Glutamatergic neuron (in vitro differentiated cells): ENCODE measurements at places on chromosomes 3 and 15. TPM values are rescaled to one million over a fixed set of nuclear protein-coding genes. Genes with fewer than 3 reads are reported as not detected.
A peak's percentile ranks its signal among the peaks of the same experiment; 100 is the strongest.

DNA sequence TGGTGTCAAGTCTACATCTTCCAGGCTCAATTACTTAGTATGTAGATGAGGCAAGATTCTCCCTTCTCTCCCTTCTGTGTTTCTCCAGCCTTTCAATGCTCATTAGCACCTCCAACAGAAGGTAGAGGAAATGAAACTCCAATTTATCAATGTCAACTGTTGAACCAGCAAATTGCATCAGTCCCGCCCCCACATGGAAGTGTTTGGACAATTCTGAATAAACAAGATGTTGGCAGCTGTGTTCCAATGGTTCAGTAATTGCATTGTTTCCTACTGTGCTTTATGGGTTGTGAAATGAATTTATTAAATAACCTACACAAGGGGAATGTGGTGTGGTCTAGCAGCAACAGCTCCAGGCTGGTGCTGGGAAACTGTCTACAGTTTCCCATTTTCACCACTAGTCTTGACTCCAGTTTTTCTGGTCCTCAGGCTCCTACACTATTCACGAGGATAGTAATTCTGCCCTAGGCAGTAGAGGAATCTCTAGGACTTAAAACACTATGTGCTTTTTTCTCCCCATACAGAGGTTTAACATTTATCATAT lies 91.9 kb downstream of the MB21D2 start:
- no peak for DNase-seq

DNA sequence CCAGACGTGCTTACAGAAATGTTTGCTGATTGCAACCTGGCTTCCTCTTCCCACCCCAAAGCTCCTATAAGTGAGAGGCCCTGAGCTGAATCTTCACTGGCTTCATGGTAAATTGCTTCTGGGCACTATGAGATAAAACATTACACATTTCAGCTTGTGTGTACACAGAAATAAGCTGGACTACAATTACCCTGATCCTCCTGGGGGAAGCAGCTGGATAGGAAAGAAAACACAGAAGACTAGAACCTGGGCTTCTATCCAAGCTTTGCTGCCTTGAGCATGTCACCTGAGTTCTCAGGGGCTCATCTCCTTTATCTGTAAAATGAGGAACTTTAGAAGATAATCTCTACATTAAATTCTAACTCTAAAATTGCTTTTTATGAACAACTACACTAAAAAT lies 40.3 kb downstream of the THBS1 start:
- DNase-seq = no peak

- DNase-seq = no peak
Measured at GRCh38 chr3:11717301-11717700, 73.6 kb upstream of the VGLL4 start.

DNA sequence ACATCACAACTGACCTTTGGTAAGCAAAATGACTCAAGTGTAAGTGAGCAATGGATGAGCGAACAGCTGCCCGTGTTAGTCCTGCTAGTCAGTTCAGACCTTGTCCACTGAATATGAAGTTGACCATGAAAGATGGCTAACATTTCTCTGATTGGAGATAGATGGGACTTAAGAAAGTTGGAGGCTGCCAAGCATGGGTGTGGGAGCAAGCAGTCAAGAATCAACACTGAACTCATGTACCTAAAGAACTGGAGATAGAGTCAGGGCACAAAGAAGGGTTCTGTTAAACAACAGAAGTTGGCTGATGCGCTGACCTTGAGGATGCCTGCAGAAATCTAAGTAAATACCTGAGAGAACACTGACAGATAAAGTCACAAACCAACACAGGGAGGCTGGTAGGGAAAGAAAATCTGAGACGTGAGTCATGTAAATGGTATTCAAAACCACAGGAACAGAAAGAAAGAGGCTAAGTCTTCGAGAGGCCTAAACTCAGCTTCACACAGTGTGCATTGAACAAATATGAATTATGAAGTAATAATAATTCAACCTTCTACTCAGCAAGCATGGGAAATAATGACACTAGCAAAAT lies 30.7 kb upstream of the ANPEP start:
- DNase-seq = no peak

DNA sequence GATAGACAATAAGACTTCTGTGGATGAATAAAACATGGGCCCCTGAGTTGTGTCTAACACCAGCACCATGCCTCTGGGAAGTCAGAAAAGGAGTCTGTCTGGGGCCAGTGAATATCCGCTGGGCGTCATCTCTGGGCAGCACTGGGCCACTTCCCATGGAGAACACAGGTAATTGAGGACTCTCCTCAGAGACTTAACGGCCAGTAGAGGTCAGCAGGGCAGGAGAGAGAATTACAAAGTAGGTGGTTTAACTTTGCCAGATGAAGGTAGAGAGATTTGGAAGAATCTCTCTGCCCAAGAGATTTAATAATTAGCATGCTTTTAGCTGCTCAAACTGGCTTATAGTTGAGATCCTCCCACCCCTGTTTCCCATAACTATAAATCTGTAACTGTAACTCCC lies 65.7 kb downstream of the OCA2 start:
- DNase-seq = no peak

DNA sequence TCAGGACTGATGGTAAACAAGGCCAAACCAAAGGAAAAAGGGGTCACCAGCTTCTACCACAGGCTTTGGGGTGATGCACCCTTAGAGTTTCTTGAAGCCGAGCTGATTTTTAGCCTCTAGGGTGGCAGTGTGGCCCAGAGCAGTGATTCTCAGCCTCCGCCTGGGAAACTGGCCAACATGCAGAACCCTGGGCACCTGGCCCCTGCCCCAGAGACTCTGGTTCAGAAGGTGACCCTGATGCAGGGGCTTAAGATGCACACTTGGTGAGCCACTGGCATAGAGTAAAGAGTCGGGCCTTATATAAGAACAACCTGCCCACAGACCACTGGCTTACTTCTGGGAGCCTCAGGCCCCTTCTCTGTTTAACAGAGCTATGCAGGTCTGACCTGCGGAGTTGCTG lies 44.5 kb downstream of the SYNM start:
- DNase-seq = no peak

- DNase-seq = no peak
Measured at GRCh38 chr3:188306435-188307005, 152.6 kb downstream of the LPP start.

DNA sequence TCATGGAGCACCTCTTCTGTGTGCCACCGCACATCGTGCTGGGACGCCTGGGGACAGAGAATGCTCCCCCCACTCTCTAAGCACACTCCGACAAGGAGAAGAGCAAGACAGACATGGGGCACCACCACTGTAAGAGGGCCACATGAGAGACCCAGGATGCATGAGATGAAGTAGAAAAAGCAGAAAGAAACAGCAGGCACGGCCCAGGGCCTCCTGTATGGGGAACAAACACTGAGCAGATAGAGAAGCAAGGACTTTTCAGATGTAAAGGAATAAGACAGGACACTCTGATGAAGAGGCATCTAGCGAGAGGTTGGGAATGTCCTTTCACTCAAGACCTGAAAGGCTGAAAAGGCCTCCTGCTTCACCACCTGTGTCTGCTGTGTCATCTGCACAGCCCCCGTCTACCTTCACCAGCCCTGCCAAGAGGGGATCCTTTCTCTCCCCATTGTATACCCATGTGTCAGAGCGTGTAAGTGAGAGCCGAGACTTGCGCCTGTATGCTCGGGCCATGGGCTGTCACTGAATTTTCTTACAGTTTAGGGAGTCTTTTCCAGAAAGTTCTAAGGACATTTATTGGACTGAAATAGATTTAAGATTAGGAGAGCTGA lies 125.6 kb downstream of the LRRK1 start:
- DNase-seq = peak; percentile 2

DNA sequence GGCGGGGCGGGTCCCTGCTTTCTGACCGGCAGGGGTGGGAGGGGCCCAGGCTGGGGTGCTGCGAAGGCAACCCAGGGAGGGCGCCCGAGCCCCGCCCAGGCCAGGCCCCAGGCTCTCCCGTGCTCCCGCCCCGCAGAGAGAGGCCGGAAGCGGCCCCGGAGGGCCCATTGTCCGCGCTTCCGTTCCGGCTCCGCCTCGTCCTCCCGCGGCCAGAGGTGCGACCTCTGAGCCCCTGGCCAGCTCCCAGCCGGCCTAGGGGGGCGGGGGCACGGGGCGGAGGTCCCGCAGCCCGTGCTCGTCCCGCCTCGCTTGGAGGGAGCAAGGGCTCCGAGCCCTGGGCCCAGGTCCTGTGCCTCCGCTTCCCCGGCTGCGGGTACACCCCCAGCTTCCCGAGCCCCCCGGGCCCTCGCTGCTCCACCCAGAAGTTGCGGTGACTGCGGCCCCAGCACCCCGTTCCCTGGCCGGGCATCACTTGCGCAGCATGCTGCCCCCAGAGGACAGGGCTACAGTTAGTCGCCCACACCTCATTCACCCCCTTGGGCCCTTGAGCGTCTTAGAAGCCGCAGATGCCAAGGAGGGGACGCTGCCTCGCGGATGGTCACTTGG lies 20.4 kb upstream of the PLXND1 start:
- peak; percentile 87 for DNase-seq

DNA sequence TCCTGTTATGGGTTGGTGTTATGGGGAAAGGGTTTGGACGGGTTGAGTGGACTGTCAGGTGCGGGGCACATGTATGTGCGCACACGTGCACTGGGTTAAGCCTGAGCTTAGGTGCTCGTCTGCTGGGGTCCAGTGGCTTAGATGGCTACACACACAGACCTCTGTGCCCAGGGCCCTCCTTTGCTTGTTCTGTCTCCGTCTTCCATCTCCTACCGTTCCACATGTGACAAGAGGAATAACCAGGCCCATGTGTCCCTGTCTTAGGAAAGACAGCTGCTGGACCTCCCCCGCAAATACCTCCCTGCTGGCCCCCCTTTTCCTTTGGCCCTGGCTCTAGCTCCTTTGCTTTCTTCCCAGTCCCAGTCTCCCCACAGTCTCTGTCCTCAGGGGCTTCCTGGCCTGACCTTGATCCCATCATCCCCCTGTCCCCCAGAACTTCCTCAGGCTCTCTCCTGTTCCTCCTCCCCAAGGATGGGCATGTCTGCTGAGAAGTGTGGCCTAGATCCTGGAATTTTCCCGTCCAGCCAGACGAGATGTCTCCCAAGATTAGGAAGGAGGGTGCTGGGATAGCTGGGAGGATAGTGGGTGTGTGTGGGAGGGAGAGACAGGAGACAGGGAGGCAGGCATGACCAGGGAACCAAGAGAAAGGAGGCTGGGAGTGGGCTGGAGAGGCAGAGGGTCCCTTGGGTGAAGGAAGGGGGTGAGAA lies 797 bp upstream of the THPO start:
- DNase-seq = no peak

DNA sequence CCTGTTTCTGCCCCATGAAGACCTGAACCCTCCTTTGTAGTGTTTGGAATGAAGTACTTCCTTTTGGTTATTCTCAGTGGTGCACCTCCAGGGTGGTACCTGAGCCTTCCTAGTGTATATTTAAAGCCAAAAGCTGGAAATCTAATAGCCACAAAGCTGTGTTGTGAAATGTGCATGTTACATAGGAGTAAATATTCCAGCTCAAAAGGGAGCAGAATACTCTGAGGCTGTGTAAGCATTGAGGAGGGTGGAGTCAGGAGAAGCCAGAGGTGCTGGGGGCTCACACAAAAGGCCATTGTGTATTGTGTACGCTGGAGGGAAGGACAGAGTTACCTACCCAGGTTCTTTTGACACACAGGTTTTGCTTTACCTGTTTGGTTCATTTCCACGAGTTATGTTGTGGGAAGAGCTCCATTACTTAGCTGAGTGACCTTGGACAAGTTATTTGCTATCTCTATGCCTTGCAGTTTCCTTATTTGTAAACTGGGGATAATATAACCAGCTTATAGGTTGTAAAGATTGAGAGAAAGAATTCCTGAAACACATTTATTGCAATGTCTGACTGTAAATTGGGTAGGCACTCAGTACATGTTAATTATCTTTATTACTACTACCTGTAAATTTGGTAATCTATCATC lies 24.7 kb downstream of the GPR171 start:
- DNase-seq = no peak

DNA sequence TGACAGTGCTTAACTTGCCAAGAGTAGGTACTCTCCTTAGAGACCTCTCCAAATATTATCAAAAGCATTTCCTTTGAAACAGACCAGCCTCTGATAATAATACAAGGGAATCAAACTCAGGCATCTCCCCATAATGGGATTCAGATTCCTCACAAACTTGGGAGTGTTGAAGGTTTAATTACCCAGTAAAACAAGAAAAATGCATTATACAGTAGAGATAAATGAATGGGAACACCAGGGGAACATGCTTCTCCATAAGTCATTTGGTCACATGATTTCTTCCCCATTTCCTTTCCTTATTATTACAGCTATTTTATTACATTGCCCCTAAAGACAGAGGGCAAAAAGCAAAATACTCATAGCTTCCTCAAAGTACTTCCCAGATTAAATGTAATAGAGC lies 325.0 kb upstream of the CDIN1 start:
- no peak for DNase-seq

DNA sequence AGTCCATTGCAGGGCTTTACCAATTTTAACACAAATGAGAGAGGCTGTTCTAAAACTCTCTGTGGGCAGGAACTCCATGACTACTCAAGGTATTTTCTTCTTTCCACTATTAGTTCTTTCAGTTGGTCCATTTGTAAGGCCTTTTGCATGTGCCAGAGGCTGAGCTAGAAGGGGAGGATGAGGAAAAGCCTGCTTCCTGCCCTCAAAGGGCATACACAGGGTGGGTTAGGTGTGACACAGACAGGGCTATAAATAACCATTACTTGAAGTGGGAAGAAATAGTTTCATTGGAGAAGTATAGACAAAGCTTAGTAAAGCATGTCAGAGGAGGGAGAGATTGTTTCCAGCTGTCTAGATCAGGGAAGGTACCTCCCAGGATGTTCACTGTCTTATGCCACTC lies 52.1 kb upstream of the PRTG start:
- DNase-seq = no peak

- no peak for DNase-seq
Measured at GRCh38 chr15:63473007-63473748, 31.2 kb upstream of the USP3 start.

GRCh38 chr3:159499031-159499793 lies 489.4 kb upstream of the IL12A start:
- DNase-seq = no peak

DNA sequence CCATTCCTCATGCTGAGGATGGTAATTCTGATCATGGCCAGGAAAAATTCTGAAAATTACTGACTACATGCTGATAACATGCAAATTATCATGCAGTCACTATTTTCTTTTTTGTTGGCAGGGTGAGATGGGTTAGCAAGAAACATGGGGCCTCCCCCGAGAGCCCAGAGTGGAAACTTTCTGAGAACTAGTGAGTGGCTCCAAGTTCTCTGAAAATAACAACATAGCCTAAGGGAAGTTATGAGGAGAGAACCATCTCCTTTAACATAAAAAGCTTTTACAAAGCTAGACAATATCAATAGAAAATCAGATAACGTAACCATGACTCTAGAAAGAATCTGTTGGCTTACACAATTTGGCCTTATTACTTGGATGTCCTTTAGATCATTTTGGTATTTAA lies 254.2 kb downstream of the PLOD2 start:
- no peak for DNase-seq

Gene ERICH6
- 0.69 TPM for total RNA-seq

Gene PLD1
- 0.61 TPM for total RNA-seq

Gene FEZF2
- 0.49 TPM for total RNA-seq

Gene UTS2B
- total RNA-seq = not detected

Gene IL5RA
- not detected for total RNA-seq

Gene TMCO5A
- not detected for total RNA-seq

Gene ARHGEF26
- 4.4 TPM for total RNA-seq

Gene SPINK8
- not detected for total RNA-seq

Gene SNX22
- total RNA-seq = 4.6 TPM

Gene MKRN3
- total RNA-seq = 1.4 TPM

Gene SNX33
- 21.2 TPM for total RNA-seq

Gene IL17RD
- 31.1 TPM for total RNA-seq
